Stimulated activated CD4-positive, alpha-beta T cell treated with anti-CD3 and anti-CD28 coated beads, Interleukin-12 subunit alpha, Interleukin-12 subunit beta, amount 100 ng/mL, for 48 hours (primary cell): ENCODE measurements at places on chromosomes 1 and 21.
A peak's percentile ranks its signal among the peaks of the same experiment; 100 is the strongest.

DNA sequence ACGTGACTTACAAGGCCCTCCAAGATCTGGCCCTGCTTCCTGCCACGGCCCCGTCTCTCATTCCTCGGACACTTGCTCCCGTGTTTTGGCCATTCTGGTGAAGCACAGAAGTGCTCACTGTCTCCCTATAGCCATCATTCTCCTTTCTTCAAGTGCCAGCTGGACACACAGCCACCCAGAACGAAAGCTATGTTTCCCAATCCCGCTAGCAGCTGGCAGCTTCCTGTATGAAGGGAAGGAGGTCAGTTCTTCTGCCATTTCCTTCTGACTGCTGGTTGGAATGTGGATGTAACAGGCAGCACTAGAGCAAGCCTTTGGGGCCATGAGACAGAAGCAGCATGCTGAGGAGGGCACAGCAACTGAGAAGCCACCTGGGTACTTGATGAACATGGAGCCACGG lies 82.8 kb downstream of the TGFBR3 start:
- no peak for DNase-seq

GRCh38 chr1:54121482-54122134 lies 31.2 kb downstream of the CDCP2 start:
- peak; percentile 54 for DNase-seq

GRCh38 chr1:20072771-20073170 lies 2.8 kb downstream of the PLA2G5 start:
- no peak for DNase-seq

GRCh38 chr21:30839304-30839703 lies 9.7 kb upstream of the KRTAP7-1 start:
- no peak for DNase-seq

- DNase-seq: no peak
Observed at GRCh38 chr1:145936247-145936646, 9.0 kb upstream of the RBM8A start.

GRCh38 chr1:226872437-226872836 lies 2.0 kb downstream of the PSEN2 start:
- no peak for DNase-seq

DNA sequence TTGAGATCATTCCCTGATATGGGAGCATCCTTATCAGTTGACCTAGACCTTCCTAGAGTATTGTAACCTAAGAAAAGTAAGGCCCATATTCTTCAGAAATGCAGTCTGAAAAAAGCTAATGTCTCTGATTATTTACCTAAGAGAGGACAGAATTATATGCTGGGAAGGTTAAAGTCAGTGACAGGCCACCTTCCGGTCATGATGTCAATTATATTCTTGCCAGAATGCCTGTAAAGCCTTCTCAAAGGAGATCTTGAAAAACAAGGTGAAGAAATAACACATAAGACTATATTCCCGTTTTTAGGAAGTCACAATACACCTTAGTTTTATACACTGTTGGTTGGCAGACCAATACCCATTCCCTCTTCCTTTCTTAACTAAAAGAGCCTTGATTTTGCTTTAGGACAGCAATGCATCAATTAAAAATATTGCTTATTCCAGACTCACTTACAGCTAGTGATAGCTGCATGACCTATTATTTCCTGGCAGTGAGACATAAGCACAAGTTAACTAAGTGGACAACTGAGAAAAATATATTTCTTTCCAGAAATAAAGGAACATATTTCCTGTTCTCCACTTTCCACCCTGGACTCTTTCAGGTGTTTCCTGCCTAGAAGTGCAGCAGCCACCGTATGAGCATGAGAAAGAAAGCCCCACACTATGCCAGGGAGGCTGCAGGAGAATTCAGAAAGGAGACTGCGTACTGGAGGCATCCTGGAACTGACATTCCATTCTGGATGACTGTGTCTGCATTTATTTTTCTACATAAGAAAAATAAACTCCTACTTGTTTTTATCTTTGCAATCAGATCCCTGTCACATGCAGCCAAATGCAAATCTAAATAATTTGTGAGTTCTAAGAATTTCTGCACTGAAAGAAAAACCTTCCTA lies 332.9 kb upstream of the PTBP2 start:
- DNase-seq: no peak

GRCh38 chr1:167109125-167109524 lies 15.2 kb downstream of the STYXL2 start:
- no peak for DNase-seq

DNA sequence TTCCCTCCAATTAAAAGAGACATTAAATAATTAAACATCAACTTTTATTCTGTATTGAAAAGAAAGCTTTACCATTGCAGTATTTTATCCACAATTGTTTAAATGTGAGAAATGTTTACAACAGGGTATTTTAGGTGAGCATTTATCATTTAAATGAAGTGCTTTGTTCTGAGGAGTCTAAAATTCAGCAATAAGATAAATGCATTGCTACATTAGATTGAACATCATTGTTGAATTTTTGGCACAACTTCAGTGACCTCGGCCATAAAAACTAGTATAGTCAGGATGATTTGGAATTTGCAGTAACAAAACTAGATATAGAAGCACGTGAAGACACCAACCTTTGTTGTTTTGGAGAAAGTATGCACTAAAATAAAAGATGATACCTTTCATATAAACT lies 692.9 kb downstream of the USP25 start:
- DNase-seq: no peak

DNA sequence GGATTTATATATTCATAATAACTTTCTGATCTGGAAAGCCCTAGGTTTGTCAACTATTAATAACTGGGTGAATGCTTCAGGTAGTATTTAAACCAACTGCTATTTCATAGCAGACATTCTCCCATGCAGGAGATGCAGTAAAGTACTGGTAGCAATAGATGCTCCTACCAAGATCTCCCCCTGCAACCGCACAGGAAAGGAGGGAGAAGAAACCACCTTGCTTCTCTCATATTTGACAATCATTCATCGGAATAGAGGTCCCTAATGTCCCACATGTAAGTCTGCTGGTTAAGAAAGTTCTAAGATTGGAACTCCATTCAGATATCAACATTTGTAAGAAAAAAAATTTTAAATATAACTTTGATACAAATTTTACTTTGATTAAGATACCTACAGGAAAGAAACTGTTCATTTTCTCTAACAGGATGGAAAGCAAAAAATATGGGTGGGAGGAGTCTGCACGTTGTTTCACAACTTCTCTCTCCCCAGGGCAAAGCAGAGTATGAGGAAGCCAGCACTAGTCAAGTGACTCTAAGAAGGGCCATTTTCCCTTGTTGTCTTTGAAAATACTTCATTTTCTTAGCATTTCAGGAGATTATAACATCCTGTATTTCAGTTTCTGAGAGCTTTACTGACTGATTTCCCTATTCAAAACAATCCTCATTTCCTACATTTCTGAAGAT lies at the start of gene PYHIN1:
Gene PYHIN1 (plus strand): TSS at position 498 of the 683 bp plus-strand sequence. CDS start 5,359 bp downstream, outside the sequence.
- DNase-seq: no peak

GRCh38 chr1:247576514-247576913 lies 11.6 kb upstream of the OR2G2 start:
- no peak for DNase-seq

- DNase-seq: no peak
Observed at GRCh38 chr1:96945509-96946084, 224.0 kb downstream of the PTBP2 start.

DNA sequence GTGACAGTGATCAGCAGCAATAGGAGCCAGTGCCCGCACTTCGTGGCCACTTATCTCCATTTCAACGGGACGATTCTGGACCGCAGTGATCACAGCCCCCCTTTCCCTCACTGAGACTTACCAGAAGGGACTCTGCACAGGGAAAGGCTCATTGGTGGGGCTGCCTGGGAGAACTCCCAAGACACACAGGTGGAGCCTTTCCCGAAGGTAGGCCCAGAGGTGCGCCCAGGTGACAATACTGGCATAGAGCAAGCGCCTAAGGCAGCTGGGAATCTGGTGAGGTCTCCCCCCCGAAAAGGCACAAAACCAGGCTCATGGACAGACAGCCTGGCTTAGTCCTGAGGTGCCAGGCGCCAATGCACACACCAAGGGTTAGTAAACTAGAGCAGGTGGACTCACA lies 318.9 kb downstream of the AJAP1 start:
- DNase-seq: no peak

DNA sequence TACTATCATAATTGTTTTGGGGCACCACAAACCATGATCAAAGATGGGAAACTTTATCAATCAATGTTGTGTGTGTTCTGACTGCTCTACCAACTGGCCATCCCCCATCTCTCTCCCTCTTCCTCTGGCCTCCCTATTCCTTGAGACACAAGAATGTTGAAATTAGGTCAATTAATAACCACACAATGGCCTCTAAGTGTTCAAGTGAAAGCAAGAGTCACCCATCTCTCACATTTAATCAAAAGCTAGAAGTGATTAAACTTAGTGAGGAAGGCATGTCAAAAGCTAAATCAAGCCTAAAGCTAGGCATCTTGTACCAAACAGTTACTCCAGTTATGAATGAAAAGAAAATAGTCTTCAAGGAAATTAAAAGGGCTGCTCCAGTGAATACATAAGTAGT lies 390.3 kb upstream of the NFIA start:
- no peak for DNase-seq

GRCh38 chr21:45348591-45349327 lies 56.2 kb upstream of the COL18A1 start:
- no peak for DNase-seq

- DNase-seq: no peak
Observed at GRCh38 chr1:32714277-32714676, 11.7 kb upstream of the SYNC start.

DNA sequence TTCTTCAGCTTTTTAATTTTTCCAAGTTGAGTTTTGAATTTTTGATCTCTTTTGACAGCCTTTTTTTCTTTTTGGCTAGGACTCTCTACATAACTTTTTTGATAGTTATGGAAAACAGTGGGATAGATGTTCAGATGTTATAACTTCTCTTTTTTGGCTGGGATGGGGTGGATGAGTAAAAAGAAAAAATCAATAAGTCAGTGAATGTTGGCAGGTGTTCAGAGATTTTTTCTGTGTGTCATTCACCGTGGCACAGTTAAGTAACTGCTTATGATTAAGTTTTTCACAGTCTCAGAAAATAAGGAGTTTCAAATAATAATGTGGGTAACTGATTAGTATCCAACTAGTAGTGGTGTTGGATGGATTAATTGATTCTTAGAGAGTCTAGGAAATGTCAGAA lies 24.0 kb downstream of the HS2ST1 start:
- DNase-seq: no peak

DNA sequence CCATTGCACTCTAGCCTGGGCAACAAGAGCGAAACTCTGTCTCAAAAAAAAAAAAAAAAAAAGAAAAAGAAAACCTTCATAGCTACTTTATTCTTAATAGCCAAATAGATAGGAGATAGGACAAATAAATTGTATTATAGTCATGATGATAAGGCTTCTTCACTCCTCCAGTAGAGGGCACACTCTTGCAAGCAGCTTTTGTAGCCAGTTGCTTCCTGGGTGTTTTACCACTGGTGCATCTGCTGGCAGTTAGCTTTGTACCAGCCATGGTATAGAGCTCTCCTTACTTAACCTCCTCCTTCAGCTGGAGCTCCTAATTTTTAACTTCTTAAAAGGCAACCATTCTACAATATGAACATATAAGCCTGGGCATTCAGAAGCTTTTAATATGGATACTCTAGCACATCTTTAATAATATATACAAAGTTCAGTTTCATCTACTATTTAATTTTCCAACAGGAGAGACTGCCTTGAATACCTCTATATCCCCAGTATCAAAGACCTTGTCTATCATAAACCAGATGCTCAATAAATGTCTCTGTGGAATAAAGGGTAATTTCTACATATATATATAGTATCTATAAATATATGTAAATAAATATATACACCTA lies 35.8 kb downstream of the EVI5 start:
- DNase-seq: peak; percentile 32

DNA sequence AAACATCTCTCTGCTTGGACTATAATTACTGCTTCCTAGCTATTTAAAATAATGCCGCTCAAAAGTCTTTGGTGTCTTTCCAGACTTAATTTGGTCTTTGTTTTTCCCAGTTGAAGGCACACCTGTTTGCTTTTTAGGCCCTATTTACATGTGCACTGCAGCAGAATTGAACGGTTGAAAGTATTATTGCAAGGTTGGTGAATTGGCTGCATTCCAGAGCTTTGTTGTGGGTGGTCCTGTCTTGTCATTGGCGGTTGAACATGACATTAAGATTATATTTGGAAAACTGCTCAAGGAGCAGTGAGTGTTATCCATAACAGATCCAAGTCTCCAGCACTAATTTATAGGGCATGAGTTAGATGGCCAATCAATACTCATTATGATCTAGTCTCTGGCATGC lies 656.3 kb downstream of the PTPRC start:
- DNase-seq: no peak

DNA sequence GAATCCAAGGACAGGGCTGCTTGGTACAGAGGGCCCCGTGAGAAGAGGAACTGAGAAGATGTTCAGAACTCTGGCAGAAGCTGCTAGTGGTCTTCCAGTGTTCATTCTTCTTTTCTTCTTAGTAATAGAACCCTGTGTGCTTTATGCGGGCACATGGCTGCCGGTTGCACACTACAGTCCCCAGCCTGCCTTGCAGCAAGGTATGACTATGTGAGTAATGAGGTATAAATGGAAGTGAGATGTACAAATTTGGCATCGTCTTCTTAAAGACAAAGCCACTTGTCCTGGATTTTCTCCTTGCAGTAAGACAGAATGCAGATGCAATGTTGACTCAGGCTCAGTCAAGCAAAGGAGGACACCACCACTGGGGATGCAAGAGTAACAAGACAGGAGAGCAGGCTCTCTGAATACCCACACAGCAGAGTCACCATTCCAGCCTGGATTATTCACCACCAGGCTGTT lies 15.0 kb upstream of the ATP1B1 start:
- no peak for DNase-seq

GRCh38 chr1:1084372-1085170 lies 10.5 kb upstream of the RNF223 start:
- no peak for DNase-seq

DNA sequence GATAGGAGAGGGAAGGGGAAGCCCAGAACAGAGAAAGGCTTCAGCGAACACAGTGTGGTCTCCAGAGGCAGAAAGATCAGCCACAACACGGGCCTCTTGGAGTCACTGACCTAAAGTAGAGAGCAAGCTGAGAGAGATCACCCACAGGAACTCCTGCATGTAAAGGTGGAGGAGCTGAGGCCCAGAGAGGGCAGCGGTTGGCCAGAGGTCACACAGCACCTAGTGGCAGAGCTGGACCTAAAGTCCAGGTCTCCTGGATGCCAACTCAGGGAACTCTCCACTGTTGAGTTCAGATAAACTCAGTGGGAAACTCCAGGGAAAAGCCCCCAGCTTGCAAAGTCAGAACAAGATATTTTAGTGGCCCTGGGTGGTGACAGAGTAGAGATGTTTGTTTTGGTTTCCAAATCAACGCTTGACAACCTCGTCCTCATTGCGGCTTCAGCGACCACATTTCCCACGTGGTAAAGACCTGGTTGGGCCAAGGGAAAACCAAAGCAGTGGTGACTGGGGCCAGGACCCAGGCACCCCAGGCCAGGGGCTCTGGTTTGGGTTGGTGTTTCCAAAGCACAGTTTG lies 4.6 kb downstream of the IFFO2 start:
- DNase-seq: peak; percentile 78

GRCh38 chr1:26959722-26960624 lies at the start of gene KDF1:
Gene KDF1, minus strand, starts transcription at chr1:26960468. Its CDS starts 8,088 bp downstream, at chr1:26952380.
- no peak for DNase-seq
